ENCODE measurements at places on chromosomes 1 and 21. TPM values are rescaled to one million over a fixed set of nuclear protein-coding genes. Genes with fewer than 3 reads are reported as not detected.

- DNase-seq: no peak
Measured at GRCh38 chr1:113247355-113247754, 143.0 kb upstream of the MAGI3 start.

The GPR89B gene
- total RNA-seq: 8.5 TPM

The S100A6 gene
- 13.9 TPM for total RNA-seq

The LY9 gene
- total RNA-seq: 0.18 TPM

Data from left lobe of liver (tissue), 2 donors.